ENCODE measurements at places on chromosomes 7 and 10.

DNA sequence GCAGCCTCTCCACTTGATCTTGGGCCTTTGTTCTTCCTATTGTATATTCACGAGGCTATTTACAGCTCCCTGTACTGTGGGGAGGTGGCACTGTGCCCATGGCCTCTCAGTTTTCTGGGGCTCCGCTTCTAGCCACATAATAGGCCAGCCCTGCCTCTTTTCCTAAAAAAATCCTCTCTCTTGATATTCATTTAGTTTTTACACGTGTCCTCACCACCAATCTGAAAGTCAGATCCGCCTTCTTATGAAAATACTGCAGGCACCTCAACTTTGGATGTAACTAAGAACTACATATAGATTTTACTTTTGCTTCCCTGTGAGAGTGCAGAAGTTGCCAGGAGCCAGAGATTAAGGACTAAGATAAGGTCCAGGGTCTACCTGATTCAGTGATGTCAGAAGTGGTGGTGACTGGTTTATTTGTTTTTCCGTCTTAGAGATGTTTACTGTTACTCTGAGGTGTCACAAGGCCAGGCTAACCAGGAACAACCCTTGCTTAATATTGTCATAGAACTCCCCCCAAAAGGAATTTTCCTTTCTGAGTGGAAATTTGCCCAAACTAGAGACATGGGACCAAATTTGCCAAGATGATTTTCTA lies 7.8 kb downstream of the BAMBI start:
- peaks cover 37% of the 10 kb centered on the region for H3K27me3 ChIP-seq
- H3K36me3 ChIP-seq: no peaks in the 10 kb centered on the region
- no peak overlapping the region for H3K4me3 ChIP-seq
- H3K27ac ChIP-seq: no peak overlapping the region
- DNase-seq: no peak

DNA sequence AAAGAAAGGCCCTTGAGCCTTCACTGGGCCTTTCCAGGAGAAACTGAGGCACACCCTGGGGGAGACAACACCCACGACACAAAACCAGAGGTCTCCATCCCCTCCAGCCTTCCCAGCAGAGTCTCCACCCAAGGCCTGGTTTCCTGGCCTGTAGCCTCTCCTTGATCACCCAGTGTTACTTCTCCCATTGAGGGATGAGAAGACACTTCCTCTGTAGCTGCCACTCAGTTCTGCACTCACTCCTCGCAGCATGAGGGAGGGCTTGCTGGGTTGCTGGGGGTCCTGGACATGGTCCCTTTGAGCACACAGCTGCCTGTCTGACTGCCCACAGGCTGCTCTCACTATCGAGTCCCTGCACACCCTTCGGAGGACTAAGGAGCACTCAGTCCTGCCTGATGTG lies 438.1 kb upstream of the FOXK1 start:
- no peak overlapping the region for H3K4me3 ChIP-seq
- DNase-seq: no peak
- H3K36me3 ChIP-seq: no peaks in the 10 kb centered on the region
- H3K27me3 ChIP-seq: no peaks in the 10 kb centered on the region
- H3K4me1 ChIP-seq: peaks cover 12% of the 10 kb centered on the region
- H3K27ac ChIP-seq: no peak overlapping the region

GRCh38 chr7:100465702-100466311 lies 1.7 kb upstream of the SPACDR start:
- H3K36me3 ChIP-seq: no peaks in the 10 kb centered on the region
- no peak overlapping the region for H3K4me3 ChIP-seq
- H3K27me3 ChIP-seq: no peaks in the 10 kb centered on the region
- no peak for DNase-seq
- H3K4me1 ChIP-seq: peaks cover 16% of the 10 kb centered on the region
- peak overlapping the region; percentile 86 for H3K27ac ChIP-seq

DNA sequence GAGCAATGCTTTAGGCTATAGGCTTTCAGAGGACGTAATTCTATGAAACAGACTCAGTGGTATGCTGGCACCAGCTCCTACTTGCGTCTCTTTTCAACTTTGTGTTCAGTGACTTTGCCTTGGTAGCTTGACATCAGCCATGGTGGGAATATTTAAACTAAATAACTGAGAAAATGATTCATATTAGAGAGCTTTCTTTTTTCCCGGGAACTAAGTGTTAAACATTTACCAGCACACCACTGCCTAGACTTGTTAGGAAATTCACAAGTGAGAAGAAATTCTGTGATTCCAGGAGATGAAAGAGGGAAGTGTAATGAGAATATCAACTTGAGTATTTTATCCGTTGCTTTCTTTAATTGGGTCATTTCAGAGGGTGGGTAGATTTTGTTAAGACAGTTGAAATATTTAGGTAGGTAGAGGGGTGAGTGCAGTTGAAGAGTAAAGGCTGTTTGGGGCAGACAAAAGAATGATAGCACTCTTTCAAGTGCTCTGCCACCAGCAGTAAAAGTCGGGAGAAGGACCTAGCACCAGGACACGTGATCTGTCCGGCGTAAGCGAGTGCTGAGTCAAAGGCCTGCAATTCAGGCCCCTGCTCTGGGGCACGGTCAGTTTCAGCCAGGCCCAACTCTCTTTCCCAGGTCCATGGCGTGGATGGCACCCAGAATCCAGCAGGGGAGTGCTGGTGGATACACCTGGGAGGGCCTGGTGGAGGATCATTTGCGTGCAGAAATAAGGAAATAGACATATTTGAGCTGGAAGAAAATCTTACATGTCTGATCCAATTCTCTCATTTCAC lies 206.3 kb downstream of the SNX10 start:
- no peaks in the 10 kb centered on the region for H3K36me3 ChIP-seq
- H3K4me1 ChIP-seq: no peaks in the 10 kb centered on the region
- H3K4me3 ChIP-seq: no peak overlapping the region

- peaks cover 92% of the 10 kb centered on the region for H3K4me1 ChIP-seq
- peaks cover 3% of the 10 kb centered on the region for H3K36me3 ChIP-seq
- H3K4me3 ChIP-seq: peak overlapping the region; percentile 24
- H3K27me3 ChIP-seq: no peaks in the 10 kb centered on the region
Measured at GRCh38 chr10:35353805-35354204, 17.5 kb downstream of the CCNY start.

All from naive thymus-derived CD8-positive, alpha-beta T cell (primary cell).